ENCODE measurements at places on chromosomes 1 and 21. TPM values are rescaled to one million over a fixed set of nuclear protein-coding genes. Genes with fewer than 3 reads are reported as not detected.
A peak's percentile ranks its signal among the peaks of the same experiment; 100 is the strongest.

DNA sequence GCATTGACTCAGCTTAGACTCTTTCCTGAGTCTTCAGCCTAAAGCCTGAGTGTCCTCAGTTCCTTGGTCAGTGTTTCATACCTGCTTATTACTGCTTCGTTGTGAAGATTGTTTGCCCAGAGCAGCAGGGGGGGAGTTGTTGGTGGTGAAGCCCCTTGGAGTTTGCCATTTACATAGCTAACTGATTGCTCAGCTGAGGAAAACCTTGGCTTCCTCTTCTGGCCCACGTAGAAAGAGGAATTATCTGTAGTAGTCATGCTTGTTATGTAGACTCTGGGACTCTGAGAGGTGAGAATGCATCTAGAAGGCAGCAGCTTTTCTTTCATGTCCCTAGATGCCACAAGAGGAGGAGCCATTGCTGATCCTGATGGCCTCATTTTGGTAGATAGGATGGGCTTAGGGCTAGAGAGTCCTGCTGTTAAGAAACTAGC, 125.9 kb downstream of the MAST2 start:
- no peak for DNase-seq

DNA sequence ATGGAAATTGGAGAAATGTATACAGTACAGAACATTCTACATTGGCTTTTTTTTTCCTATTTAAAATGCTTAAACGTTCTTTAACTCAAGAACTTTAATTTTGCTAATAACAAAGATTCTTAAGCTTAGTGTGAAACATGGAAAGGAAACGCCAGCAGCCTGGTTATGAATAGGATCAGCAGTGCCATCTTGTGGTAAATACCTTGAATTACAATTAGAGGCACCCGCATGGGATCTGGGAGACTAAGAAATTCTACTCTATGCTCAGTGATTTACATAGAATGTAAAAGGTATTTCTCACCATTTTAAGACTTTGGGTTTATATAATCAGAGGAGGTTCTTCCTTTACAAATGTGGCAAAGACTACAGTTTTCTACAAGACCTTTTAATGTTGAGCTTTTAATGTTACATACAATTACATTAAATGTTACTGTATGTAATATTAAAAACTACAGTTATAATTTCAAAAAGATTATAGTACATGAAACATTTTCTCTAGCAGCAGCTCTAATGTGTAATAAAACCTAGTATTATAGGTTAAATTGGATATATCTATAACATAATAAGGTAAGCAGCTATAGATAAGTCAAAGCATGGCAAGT, 32.1 kb upstream of the APOBEC4 start:
- DNase-seq: peak; percentile 35

Gene BCAN
- total RNA-seq: 0.52 TPM

DNA sequence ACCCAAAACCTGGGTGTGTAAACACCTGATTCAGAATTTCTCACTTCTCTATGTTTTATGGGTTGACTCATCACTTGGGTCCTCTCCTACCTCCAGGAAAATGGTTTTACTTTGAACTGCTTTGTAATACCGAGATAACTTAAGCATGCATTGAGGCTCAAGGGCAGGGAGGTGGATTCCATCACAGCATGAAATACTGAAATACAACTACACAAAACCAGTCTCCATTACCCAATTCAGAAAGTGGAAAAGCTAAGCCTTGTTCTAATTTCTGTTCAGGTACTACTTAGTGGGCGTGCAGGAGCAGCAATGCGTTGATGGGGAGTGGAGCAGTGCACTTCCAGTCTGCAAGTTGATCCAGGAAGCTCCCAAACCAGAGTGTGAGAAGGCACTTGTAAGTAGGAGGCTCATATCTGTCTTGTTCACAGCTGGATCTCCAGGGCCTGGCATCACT, 6.1 kb upstream of the C4BPA start:
- no peak for DNase-seq

Gene FAM72A
- 2.0 TPM for total RNA-seq

- no peak for DNase-seq
Measured at GRCh38 chr1:157652859-157653493, 47.6 kb downstream of the FCRL3 start.

- no peak for DNase-seq
Measured at GRCh38 chr1:86218859-86219258, 62.3 kb upstream of the COL24A1 start.

GRCh38 chr1:100847361-100848082, 47.1 kb downstream of the EXTL2 start:
- DNase-seq: no peak

- DNase-seq: no peak
Measured at GRCh38 chr1:178266619-178267066, 172.7 kb downstream of the RASAL2 start.

Gene IL22RA1
- total RNA-seq: 11.6 TPM

GRCh38 chr1:27343639-27344025, 1.8 kb downstream of the SYTL1 start:
- no peak for DNase-seq
